ENCODE measurements at places on chromosomes 3 and 15.

- DNase-seq = no peak
Observed at GRCh38 chr3:72440491-72440890, 407.8 kb downstream of the SHQ1 start.

DNA sequence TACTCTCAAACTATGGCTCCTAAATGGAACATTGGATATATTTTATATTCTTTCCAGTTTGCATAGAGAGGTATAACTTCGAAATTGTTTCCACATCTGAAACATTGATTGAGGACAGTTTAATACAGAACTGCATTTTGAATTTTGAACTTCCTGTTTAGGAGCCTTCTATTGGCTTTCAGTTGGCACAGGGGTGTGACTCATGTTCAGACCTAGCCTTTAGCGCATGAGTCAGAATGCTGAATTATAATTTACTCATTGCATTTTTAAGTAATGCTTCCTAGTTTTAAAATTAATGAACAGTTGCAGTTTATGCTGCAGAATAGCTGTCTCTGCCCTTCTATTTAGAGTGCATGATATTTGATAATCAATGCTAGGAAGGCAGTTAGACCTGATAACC is 751.7 kb downstream of the CADM2 start:
- DNase-seq = no peak

- no peak for DNase-seq
Observed at GRCh38 chr3:44011680-44012079, 230.0 kb upstream of the TOPAZ1 start.

GRCh38 chr3:46080124-46080968 is 53.1 kb upstream of the XCR1 start:
- no peak for DNase-seq

- no peak for DNase-seq
Observed at GRCh38 chr15:83320404-83320803, 35.9 kb upstream of the BNC1 start.

Data from cortex of kidney (tissue), 1 donor.